ENCODE measurements at places on chromosomes 11 and 22.

- DNase-seq, result no peak
Measured at GRCh38 chr11:47208628-47209027, 6.1 kb upstream of the DDB2 start.

- DNase-seq, result no peak
Measured at GRCh38 chr22:21605887-21606564, 23.8 kb downstream of the YDJC start.

DNA sequence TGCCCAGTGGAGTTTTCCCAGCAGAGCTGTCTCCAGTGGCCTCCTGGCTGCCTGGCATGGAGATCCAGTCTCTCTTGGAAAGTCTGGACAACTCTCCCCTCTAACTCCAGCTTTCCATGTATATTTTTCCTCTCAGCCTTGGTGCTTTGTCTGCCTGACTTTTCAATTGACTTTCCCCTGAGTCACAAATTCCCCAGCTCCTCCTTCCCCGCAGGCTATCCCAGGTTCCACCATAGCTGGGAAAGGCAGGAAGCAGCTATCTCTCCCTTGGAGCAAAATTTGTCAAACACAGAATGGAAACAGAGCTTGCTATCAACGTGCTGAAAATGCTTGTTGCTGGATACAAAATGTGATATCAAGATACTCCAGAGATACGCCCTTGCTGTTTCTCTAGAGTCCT is 384.8 kb downstream of the TMEM135 start:
- DNase-seq, result no peak

DNA sequence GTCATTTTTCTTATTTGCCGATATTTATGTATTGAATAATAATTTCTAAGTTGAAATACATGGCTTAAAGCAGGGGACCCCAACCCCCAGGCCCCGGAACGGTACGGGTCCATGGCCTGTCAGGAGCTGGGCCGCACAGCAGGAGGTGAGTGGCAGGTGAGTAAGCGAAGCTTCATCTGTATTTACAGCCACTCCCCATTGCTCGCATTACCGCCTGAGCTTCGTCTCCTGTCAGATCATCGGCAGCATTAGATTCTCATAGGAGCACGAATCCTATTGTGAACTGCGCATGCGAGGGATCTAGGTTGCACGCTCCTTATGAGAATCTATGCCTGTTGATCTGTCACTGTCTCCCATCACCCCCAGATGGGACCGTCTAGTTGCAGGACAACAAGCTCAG is 4.5 kb downstream of the ZMAT5 start:
- DNase-seq, result no peak

GRCh38 chr11:116601814-116602636 is 170.8 kb downstream of the BUD13 start:
- no peak for DNase-seq

DNA sequence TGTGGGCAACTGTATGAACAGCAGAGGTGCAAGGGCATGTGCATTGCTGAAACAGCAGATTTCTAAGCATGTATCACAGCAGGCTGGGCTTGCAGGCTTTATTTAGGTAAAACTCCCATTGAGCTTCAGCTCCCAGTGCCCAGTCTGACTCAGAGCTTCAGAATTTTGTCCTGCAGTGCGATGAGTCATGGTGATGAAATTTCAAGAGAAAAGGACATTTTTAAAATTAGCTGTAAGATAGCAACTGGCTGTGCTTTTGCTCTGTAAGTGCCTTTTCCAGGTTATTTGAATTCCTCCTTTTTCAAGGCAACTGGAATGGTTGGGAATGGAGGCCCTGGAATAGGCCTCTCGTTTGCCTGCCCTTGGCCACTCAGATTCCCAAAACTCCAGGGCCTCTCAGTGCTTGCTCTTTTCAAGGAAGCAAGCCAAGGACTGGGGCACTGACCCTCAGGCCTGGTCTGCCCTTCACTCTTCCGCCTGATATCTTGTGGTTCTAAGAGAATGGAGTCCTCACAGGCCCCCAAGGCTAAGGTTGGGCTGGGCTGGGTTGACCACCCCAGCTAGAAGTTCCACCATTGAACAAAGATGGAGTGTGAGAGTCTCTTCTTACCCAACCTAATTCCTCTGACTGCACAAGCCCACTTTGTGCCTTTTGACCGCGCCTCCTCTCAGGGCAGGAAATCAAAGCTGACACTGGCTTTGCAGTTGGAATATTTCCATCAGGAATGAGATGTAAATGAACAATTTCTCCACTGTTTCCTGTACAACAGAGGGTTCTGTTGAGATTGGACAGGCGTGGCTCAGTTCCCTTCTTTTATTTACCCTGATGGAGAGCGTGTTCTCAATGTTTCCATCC is 59.5 kb upstream of the PRSS23 start:
- DNase-seq, result no peak

DNA sequence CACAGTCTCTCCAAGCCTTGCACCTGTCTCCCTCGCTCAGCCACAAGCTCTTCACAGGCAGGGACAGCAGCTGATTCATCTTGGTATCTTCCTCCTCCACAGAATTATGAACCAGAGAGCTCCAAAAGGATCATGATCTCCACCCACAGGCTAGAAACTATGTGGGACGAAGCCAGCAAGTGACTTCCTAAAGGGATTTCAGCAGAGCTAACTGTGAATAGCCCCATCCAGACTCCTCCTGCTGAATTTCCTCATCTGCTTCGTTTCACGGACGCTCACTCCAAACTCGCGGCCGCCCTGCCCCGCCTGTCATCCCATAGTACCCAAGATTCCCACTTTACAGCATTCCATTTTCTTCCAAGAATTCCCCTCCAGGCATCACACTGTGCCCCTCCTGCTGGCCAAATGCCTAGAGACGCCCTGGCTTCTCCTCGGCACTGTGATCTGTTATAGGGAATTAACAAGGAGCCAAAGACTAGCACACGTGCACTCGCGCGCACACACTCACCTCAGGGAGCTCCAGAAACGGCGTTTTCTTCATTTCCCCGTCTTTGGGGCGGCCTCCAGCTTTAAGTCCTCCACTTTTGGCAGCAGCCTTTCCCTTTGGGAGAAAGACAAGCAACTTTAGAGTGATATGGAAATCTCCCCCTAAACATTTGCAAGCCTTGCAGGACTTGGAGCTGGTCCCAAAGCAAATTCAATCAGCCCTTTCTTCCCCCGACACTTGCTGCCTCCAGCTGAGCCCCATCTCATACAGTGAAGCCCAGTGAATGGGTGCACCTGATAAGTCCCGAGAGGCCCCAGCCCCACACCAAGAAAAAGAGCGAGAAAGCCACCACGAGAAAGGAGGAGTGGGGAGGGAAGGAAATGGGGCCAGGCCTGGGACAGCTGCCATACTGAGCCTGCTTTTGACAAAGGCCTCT is 35.5 kb downstream of the SPATA19 start:
- no peak for DNase-seq

DNA sequence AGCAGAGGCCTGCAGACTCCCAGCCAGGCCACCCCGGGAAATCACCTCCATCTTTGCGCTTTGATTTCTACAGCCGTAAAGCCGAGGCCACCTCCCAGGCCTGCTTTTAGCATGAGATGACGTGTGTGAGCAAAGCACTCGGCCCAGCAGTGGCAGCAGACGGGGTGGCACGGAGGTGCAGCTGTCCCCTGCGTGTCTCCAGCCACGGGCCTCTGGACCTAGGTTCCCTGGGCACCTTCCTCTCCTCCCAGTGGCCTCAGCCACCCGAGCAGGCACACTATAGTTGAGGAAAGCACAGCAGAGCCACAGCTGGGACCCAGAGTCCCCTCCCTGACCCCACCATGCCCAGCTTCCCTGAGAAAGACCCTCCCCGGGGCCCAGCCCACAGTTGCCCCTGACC is 15.9 kb downstream of the GNAZ start:
- DNase-seq, result no peak
